Stomach (tissue), 19 donors: ENCODE measurements at places on chromosomes 6 and 20. TPM values are rescaled to one million over a fixed set of nuclear protein-coding genes. Genes with fewer than 3 reads are reported as not detected.

GRCh38 chr6:82712826-82713225, 349.2 kb downstream of the TPBG start:
- H3K4me3 ChIP-seq, result no peak overlapping the region
- no peaks in the 10 kb centered on the region for H3K4me1 ChIP-seq

DNA sequence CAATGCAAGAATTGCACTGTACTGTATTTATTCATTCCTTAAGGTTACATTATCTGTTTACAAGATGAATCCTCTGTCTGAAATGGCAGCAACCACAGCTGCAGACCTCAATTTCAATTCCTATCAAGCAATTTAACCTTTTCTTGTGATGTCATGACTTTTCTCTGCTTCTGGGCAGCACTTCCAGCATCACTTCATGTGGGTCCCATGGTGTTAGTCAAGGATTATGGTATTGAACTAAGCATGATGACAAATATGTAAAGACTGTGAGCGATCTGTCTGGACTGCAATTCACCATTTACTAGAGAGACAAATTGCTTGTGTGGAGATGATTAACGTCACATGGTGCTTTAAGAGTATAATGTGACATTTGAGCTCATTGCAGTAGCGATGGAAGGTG, 90.5 kb upstream of the CCN2 start:
- DNase-seq, result no peak
- H3K27ac ChIP-seq, result no peak overlapping the region

DNA sequence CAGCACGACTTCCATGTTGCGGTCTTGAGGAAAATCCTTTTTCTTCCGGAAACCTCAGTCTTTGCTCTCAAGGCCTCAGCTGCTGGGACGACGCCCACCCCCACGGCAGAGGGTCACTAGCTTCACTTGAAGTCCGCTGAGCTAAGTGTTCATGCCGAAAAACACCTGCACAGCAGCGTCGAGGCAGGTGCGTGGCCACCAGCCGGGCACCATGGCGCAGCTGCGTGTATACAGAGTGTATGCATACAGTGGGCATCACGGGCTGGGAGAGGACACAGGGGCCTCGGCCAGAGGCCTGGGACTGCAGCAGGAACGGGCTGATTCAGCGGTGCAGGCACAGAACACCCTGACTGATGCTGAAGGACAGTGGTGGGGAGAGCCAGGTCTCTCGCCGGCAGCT, 20.1 kb downstream of the KCNQ2 start:
- H3K4me3 ChIP-seq, result no peak overlapping the region
- peaks cover 4% of the 10 kb centered on the region for H3K4me1 ChIP-seq
- H3K36me3 ChIP-seq, result no peaks in the 10 kb centered on the region
- no peak for DNase-seq
- H3K27ac ChIP-seq, result no peak overlapping the region

DNA sequence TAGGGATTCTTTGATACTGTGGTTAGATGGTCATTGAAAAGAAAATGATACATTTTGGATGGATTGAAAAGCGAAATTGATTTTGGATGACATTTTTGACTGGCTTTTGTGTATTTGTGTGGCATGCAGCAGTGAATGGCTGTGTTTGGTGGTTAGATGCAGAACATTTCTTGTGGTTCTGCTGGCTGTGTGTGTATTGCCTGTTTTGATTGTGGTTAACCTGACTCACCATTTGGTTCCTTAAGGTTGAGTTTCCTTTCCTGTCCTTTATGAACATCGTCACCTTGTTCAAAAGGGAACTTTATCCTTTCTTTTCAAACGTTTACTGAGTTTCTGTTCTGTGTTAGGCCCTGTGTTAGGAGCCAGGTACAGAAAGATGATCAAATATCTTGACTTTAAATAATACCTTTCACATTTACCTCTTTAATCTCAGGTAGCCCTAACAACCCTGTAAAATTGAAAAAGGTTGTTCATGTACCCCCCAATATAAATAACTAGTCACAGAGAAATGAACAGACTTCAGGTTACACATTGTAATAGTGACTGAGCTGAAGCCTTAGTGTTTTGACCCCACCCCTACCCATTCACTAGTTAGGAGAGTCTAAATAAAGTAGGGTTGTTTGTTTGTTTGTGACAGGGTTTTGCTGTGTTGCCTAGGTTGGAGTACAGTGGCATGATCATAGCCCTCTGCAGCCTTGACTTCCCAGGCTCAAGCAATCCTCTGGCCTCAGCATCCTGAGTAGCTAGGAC, 23.8 kb downstream of the ANKS1A start:
- H3K4me1 ChIP-seq, result peaks cover 42% of the 10 kb centered on the region
- no peaks in the 10 kb centered on the region for H3K36me3 ChIP-seq
- no peaks in the 10 kb centered on the region for H3K27me3 ChIP-seq
- no peak for DNase-seq

- H3K27ac ChIP-seq, result no peak overlapping the region
- no peaks in the 10 kb centered on the region for H3K27me3 ChIP-seq
- peaks cover 60% of the 10 kb centered on the region for H3K36me3 ChIP-seq
- no peak for DNase-seq
- H3K4me3 ChIP-seq, result no peak overlapping the region
These were observed 8.9 kb downstream of the FBXO5 start for GRCh38 chr6:152973916-152974315.

DNA sequence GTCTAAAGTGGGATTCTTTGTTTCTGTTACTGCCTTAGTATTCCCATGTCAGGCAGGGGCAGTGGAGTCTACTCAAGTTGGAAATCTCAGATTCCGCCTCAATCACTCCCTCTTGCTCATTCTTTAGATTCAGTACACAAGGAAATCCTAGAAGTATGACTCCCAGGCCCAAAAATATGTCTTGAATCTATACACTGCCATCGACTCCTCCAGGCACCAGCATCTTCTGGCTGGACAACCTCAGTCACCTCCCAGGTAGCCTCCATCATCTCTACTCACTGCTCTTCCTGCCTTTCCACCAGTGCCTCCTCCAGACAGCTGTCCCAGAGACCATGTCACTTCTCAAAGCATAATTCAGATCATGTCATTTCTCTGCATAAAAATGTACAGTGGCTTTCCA, 329.9 kb downstream of the CDC5L start:
- H3K27ac ChIP-seq, result no peak overlapping the region
- no peaks in the 10 kb centered on the region for H3K27me3 ChIP-seq

GRCh38 chr6:41577356-41578216, 31.4 kb downstream of the FOXP4 start:
- H3K27ac ChIP-seq, result peak overlapping the region; percentile 35
- peaks cover 64% of the 10 kb centered on the region for H3K4me1 ChIP-seq
- DNase-seq, result peak; percentile 74
- H3K36me3 ChIP-seq, result peaks cover 38% of the 10 kb centered on the region
- H3K27me3 ChIP-seq, result no peaks in the 10 kb centered on the region
- H3K4me3 ChIP-seq, result no peak overlapping the region

DNA sequence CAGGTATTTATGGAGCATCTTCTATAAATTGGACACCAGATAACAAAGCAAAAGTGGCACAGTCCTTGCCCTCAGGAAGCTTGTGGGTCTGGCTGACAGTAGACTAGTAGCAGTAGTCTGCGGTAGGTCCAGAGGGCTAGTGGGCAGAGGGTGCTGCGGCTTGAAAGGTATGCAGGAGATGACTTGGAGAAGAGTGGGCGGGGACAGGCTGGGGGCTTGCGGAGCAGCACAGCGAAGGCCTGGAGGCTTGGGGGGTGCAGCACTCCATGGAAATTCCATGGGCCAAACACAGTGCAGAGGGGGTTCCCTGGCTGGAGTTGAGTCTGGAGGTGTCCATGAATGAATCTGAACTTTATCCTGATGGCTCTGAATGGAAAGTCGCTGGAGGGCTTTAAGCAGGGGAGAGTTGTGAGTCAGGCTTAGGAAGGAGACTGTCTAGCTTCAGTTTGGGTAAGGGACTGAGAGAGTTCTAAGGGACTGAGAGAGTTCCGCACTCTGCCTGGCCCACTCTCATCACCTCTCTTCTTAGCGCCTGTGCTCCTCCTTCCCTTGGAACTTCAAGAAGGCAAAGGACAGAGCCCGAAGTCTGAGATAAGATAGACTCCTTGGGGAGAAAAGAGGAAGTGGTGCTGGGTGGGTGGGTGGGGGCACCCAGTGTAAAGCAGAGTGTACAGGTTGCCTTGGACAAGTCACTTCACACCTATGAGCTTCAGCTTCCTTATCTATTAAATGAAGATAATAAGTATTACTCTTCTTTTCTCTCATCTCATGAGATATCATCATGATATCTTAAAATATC, 8.8 kb downstream of the PKIG start:
- no peak for DNase-seq
- H3K27me3 ChIP-seq, result no peaks in the 10 kb centered on the region
- H3K36me3 ChIP-seq, result peaks cover 28% of the 10 kb centered on the region
- H3K4me1 ChIP-seq, result peaks cover 8% of the 10 kb centered on the region

- no peak overlapping the region for H3K4me3 ChIP-seq
- H3K27ac ChIP-seq, result no peak overlapping the region
- H3K36me3 ChIP-seq, result no peaks in the 10 kb centered on the region
- H3K4me1 ChIP-seq, result peaks cover 9% of the 10 kb centered on the region
- no peaks in the 10 kb centered on the region for H3K27me3 ChIP-seq
These were observed 151.2 kb upstream of the TMEM170B start for GRCh38 chr6:11386323-11386722.

- no peak overlapping the region for H3K4me3 ChIP-seq
- H3K27me3 ChIP-seq, result no peaks in the 10 kb centered on the region
- H3K27ac ChIP-seq, result no peak overlapping the region
These were observed 237.2 kb downstream of the FARS2 start for GRCh38 chr6:5498579-5498899.

DNA sequence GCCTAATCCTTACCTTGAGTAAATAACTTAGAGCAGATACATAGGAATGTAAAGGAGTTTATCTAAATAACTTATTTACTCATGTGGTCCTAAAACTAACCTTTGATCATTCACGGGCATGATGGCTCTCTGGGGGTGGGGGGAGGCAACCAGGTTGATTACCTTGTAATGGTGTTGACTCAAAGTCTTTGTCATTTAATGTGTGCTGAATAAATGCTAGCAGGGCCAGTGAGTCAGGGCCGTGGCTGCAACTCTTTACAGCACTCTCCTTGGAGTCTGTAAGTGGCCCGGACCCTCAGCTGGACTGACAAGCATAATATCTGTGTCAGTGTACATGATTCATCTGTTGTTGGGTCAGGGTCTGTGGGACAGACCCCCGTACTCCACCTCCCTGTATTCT, 203.0 kb downstream of the EPM2A start:
- no peaks in the 10 kb centered on the region for H3K27me3 ChIP-seq
- H3K27ac ChIP-seq, result no peak overlapping the region
- no peak overlapping the region for H3K4me3 ChIP-seq
- no peaks in the 10 kb centered on the region for H3K36me3 ChIP-seq

GRCh38 chr6:35076997-35077712, 64.0 kb downstream of the TCP11 start:
- H3K4me1 ChIP-seq, result peaks cover 6% of the 10 kb centered on the region
- H3K4me3 ChIP-seq, result no peak overlapping the region
- no peaks in the 10 kb centered on the region for H3K27me3 ChIP-seq
- peaks cover 61% of the 10 kb centered on the region for H3K36me3 ChIP-seq
- DNase-seq, result no peak

- no peak overlapping the region for H3K4me3 ChIP-seq
- DNase-seq, result no peak
- no peaks in the 10 kb centered on the region for H3K4me1 ChIP-seq
- H3K27ac ChIP-seq, result no peak overlapping the region
- H3K36me3 ChIP-seq, result no peaks in the 10 kb centered on the region
These were observed 117.1 kb downstream of the ISM1 start for GRCh38 chr20:13338097-13338661.

GRCh38 chr6:119226089-119226488, 123.5 kb downstream of the MAN1A1 start:
- H3K4me3 ChIP-seq, result no peak overlapping the region
- peaks cover 8% of the 10 kb centered on the region for H3K36me3 ChIP-seq
- no peaks in the 10 kb centered on the region for H3K27me3 ChIP-seq
- peak; percentile 51 for DNase-seq
- peaks cover 4% of the 10 kb centered on the region for H3K4me1 ChIP-seq
- no peak overlapping the region for H3K27ac ChIP-seq

GRCh38 chr20:38217791-38218565, 42.6 kb downstream of the KIAA1755 start:
- DNase-seq, result no peak
- no peaks in the 10 kb centered on the region for H3K36me3 ChIP-seq
- H3K4me3 ChIP-seq, result no peak overlapping the region
- H3K4me1 ChIP-seq, result peaks cover 7% of the 10 kb centered on the region
- peak overlapping the region; percentile 70 for H3K27ac ChIP-seq
- no peaks in the 10 kb centered on the region for H3K27me3 ChIP-seq

DNA sequence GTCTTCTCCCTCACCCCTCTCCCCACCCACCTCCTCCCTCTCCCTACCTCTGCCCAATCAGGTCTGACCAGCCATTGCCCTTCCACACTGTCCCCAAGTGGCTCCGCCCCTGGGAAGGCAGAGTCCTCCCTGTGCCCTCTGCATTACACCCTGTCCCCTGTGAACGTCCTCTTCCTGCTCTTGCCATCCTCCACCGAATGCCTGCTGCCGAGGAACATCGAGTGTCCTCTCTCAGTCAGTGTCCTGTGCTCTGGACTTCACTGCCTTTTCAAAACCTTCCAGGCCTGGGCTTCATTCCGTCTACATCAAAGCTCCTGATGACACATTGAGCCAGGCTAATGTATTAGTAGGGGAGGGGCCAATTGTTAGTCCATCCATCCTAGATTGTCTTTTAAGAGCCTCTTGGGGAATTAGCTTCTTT, 3.3 kb upstream of the PACSIN1 start:
- no peaks in the 10 kb centered on the region for H3K27me3 ChIP-seq
- no peaks in the 10 kb centered on the region for H3K36me3 ChIP-seq
- H3K4me3 ChIP-seq, result no peak overlapping the region
- DNase-seq, result peak; percentile 50

- no peak overlapping the region for H3K27ac ChIP-seq
- no peaks in the 10 kb centered on the region for H3K36me3 ChIP-seq
- peaks cover 65% of the 10 kb centered on the region for H3K27me3 ChIP-seq
- no peak for DNase-seq
These were observed 1.7 kb upstream of the GCM2 start for GRCh38 chr6:10883312-10884244.

- H3K36me3 ChIP-seq, result no peaks in the 10 kb centered on the region
- no peaks in the 10 kb centered on the region for H3K27me3 ChIP-seq
- H3K27ac ChIP-seq, result no peak overlapping the region
- H3K4me1 ChIP-seq, result no peaks in the 10 kb centered on the region
- DNase-seq, result no peak
These were observed 226.9 kb upstream of the RREB1 start for GRCh38 chr6:6880745-6881437.

DNA sequence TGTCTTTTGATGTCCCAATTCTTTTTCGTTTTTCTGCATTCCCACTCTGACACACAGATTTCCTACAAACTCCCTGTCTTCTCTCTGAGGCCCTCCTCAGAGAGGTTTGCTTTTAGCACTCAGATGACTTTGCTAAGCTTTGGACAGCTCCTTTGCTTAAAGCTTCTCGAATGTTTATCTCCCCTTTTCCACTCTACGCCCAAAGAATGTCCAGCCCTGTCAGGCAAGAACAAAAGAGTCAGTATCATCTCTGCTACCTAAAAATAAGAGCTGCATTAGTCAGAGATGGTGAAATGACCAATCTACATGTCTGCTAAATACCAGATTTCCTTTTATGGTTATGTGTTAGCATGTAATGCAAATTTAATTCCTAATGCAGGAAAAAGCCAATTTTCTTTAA, 56.8 kb downstream of the PREP start:
- DNase-seq, result no peak
- H3K36me3 ChIP-seq, result peaks cover 41% of the 10 kb centered on the region
- H3K27me3 ChIP-seq, result no peaks in the 10 kb centered on the region
- no peak overlapping the region for H3K4me3 ChIP-seq

LMBRD1 gene
- 26.4 TPM for polyA plus RNA-seq

GSTA2 gene
- 9.8 TPM for polyA plus RNA-seq

SMOC2 gene
- polyA plus RNA-seq, result 7.9 TPM

JPH2 gene
- 1.1 TPM for polyA plus RNA-seq

RPS10 gene
- polyA plus RNA-seq, result 3,349 TPM

ADGRF4 gene
- not detected for polyA plus RNA-seq

CASS4 gene
- polyA plus RNA-seq, result 0.23 TPM

DLL1 gene
- polyA plus RNA-seq, result 3.4 TPM

MOCS3 gene
- 2.2 TPM for polyA plus RNA-seq

ZNF165 gene
- 1.8 TPM for polyA plus RNA-seq
